Stimulated activated CD4-positive, alpha-beta T cell treated with anti-CD3 and anti-CD28 coated beads, TNF-alpha, amount 100 ng/mL, for 48 hours (primary cell): ENCODE measurements at places on chromosomes 3 and 15.

- DNase-seq = no peak
Measured at GRCh38 chr3:126307591-126308393, 49.4 kb downstream of the KLF15 start.

- no peak for DNase-seq
Measured at GRCh38 chr15:59543721-59544547, 67.6 kb upstream of the GCNT3 start.

DNA sequence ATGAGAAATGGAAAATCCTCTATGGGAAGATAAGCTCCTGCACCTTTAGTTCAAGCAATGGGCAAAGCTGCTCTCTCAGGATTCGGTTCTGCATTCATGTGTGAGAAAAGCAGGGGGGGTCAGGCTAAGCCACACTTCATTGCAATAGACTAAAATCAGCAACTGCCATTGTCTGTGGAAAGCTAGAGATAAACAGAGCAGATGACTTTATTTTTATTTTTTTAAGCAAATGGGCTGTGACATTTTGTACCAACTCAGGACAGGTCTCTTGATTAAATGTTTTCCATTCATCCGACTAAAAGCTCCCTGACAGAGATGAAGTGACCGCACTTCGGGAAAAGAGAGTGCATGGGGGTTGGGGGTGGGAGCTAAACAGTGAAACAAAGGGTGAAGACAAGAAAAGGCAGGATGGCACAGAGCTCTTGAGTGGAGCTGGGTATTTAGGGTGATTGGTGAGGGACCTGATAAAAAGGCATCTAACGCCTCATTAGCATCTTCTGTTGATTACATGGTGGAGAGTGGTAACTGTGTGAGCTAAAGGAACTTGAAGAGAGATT is 987.4 kb downstream of the TUSC7 start:
- no peak for DNase-seq

GRCh38 chr15:62877276-62877857 is 165.2 kb upstream of the TPM1 start:
- no peak for DNase-seq

- no peak for DNase-seq
Measured at GRCh38 chr3:189056646-189057335, 115.0 kb upstream of the TPRG1 start.
